CD4-positive, alpha-beta T cell treated with Interferon alpha-2 for 1 hour (primary cell): ENCODE measurements at places on chromosomes 5 and 9.

GRCh38 chr5:1478271-1479035 lies 33.2 kb upstream of the SLC6A3 start:
- no peak for DNase-seq

DNA sequence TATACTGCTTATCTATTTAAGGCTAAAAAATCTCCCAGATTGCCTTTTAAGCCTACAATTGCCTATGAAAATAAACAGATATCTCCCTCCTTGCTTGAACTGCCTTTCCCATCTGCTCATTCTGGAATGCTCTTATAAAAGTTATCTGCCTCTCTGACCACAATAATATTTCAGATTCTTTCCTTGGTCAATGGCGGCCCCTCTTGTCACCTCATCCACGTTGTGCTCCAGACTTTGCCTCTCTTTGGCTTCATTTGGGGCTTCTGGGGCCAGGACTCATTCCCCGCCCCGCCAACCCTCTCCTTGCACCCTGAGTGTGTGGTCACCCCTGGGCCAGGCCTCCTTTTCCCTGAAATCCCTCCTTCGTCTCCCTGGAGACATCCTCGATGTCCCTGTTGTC lies 110.0 kb upstream of the RPS23 start:
- no peak for DNase-seq

- no peak for DNase-seq
These were observed 652.1 kb downstream of the GABRG2 start for GRCh38 chr5:162719720-162720119.

- DNase-seq, result no peak
These were observed 37.2 kb downstream of the NTNG2 start for GRCh38 chr9:132199056-132199455.

DNA sequence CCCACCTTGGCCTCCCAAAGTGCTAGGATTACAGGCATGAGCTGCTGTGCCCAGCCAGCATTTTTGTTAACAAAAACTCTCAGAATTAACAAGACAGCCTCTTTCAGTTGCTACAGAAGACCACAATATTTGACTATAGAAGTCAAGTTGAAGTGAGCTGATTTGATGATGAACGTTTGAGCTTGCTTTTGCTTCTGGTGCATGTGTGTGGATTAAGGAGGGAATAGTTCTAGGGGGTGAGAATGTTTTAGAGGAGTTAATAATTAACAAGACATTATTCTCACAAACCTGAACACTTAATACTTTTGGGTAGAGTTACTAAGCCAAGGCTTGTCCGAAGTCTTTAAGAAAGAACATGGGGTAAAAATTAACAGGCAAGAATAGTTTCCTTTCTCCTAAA lies 191.6 kb downstream of the TENT4A start:
- no peak for DNase-seq

GRCh38 chr9:76652894-76653293 lies 111.3 kb upstream of the PCA3 start:
- no peak for DNase-seq

GRCh38 chr9:88198341-88198807 lies 60.1 kb upstream of the SPATA31C2 start:
- DNase-seq, result no peak

- DNase-seq, result no peak
These were observed 72.7 kb downstream of the EPB41L4B start for GRCh38 chr9:109248133-109248581.

GRCh38 chr9:89375191-89375760 lies 57.0 kb downstream of the SECISBP2 start:
- peak; percentile 40 for DNase-seq

DNA sequence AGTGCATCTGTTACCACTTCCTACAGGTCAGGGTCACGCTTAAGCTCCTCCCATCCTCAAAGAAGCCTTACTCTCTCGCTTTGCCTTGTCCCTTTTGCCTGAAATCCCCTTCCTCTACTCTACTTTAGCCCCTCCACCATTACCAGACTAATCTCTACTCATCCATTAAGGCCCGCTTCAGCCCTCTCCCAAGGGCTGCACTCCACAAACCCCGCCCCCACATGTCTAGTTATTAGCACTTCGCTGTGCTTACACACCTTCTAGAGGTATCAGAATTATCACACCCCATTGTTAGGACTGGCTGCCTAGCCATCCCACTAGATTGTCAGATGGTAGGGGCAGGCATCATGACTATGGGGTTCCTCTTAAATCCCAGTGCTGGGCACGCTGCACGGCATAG lies 565.7 kb upstream of the WWC1 start:
- DNase-seq, result no peak

- no peak for DNase-seq
These were observed 452.8 kb downstream of the NFIB start for GRCh38 chr9:13860946-13861640.
